ENCODE measurements at places on chromosomes 6 and 20.

- DNase-seq: no peak
Measured at GRCh38 chr6:155341130-155341828, 27.0 kb upstream of the TFB1M start.

GRCh38 chr6:117947234-117947633, 40.2 kb downstream of the SLC35F1 start:
- no peak for DNase-seq

DNA sequence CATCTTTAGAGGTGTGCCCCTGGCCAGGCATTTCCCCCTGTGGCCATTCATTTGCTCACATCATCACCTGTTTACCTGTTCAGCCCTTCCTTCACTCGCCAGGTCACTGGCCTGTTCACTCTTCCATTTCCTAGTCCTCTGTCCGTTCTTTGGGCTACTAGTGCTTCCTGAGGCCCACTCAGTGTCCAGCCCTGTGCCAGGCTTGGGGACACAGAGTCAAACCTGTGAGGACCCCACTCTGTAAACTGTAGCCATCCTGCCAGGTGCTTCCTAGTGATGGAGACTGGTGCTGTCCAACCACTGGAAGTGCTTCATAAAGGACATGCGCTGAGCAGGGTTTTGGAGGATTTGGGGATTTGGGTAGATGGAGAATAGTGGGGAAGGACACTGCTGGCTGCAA, 3.5 kb downstream of the DLGAP4 start:
- no peak for DNase-seq

DNA sequence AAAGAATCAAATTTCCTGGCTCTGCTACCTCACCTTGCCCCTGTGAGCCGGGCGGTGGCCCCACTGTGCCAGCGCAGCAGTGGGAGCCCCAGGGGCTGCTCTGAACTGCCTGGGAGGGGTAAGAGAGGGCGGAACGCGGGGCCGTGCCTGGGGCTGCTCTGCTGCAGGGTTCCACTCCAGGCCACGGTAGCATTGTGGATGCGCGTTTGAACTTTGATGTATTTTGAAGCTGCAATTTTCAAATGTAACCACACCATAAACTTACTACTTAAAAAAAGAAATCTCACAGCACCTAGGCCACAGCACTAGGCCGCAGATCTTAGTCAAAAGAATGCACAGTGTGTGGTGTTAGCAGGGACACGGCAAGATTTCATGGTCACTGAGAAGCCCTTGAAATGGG, 57.5 kb downstream of the PRDM1 start:
- no peak for DNase-seq

- no peak for DNase-seq
Measured at GRCh38 chr6:72290620-72291019, 331.2 kb upstream of the KCNQ5 start.

DNA sequence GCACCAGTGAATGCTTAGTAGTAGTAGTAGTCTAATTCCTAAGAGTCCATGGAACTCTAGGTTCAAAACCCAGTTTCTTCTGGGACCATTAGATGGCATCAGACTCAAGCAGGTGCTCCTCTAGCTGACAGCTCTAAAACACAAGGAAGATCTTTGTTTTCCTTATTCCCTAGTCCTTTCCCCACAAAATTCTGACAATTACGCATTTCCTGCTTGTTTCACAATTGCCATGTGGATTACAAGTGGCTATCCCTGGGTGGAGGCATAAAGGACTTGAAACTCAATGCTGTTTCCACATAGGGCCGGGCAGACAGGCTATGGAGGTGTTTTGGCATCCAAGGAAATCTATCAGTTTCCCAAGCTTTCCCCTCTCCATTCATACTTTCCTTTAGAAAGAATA, 9.2 kb upstream of the HLA-DOB start:
- peak; percentile 31 for DNase-seq

DNA sequence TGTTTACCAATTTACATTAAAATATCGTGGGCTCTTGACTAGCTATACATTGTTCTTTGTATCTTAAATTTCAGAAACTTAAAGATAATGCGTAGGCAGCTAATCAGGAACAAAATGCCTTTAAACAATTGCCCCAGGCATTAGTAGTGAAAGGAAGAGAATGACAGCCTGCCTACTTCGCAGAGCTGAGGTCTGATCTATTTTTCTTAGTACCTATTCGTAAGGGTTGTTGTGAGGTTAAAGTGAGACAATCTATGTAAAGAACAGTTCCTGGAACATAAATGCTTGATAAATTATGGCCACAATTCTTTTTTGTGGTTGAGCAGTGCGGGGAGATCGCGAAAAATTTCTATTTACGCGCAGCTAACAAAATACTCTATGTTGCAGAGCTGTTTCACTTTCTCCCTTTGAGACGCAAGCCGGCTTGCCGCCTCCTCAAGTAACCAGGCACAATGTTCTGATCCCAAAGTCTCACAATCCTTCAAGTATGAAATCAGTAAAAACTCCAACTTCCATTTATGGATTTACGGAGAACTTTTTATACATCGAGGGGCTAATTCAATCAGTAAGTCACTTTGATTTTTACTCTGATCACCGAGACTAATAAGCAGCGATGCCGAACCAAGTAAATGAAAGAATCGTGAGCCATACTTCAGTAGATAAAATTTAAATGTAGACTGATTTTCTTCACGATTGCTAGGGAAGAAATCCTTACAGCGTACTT, 878 bp upstream of the PNRC1 start:
- DNase-seq: peak; percentile 64

GRCh38 chr6:16740097-16740496, 21.2 kb downstream of the ATXN1 start:
- DNase-seq: no peak

DNA sequence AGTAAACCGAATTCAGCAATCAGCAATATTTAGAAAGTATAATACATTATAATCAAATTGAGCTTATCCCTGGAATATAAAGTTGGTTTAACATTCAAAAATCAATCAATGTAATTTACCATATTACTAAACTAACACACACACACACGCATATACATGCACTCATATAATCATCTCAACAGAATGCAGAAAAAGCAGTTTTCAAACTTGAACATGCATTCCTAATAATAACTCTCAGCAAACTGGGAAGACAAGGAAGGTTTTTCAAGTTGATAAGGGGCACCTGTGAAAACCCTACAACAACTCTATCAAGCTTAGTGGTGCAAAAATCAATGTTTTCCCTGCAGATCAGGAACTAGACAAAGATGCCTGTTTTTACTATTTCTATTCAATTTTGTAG, 4.7 kb downstream of the SIRPB2 start:
- no peak for DNase-seq

GRCh38 chr6:127458222-127458621, 967 bp downstream of the KIAA0408 start:
- DNase-seq: no peak

- no peak for DNase-seq
Measured at GRCh38 chr6:157813750-157814455, 9.1 kb upstream of the SNX9 start.

- no peak for DNase-seq
Measured at GRCh38 chr6:90297115-90297866, 648 bp upstream of the BACH2 start.

DNA sequence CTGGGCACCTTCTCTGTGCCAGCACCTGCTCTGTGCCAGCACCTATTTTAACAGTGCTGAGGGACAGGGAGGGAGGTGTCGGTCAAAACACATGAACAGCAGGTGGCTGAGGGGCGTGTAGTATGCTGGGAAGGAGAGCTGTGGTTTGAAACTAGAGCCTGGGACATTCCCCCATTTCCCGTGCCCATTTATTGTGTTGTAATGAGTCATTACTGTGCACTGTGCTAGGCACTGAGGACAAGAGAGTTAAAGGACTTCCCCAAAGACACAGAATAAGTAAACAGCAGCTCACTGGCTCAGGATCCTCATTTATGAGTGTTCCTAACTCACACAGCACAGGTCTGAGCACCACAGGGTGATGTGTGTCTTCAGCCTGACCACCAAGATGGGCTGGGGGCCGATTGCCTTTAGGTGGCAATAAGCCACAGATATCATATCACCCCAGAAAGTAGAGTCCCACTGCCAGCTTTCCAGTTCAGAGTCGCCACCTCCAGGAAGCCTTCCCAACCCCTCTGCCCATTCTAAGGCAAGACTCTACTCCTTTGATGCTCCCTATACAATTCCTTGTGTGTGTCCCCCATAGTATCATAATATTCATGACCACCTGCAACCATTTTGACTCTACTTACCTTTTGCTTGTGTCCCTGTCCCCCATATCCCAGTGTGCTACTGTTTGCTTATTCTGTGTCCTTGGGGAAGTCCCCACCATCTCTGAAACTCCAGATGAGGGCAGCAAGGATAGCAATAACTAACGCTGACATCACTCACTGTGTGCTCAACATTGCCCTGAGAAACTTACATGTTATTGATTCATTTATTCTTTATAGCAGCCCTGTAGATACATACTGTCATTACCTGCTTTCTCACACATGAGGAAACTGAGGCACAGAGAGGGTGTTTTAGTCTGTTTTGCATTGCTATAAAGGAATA, 87.3 kb downstream of the TOX2 start:
- no peak for DNase-seq

DNA sequence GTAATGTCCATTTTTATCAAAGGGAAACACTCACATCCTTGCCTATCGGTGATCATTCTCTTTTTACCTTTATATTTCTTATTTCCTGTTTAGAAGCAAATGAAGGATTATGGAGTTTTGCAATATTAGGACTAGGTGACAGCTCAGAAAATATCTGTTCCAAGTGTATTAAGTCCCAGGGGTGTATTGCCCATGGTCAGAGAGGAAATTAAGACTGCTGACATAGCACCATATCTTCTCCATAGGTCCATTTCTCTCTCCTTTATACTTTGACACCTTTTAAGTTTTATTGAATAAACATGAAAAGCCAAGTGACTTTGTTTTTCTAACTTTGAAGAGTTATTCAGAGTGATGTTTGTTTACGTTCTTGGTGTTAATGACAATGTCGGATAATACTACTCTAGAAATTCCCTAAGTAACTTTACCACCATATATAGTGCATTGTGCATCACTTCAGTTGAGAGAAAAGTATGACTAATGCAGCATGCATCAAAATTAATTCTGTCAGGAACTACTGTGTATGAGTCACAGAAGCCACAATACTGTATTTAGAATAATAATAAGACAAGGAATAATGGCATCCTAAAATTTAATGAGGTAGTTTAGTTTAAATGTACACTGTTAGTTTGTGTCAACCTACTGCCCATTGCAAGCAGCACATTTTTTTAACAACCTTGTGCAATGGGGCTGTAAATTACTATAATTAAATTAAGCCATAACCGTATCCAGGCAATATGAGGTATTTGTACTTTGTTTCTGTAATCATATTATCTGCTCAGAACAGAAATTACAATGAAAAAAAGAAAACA, 474.4 kb upstream of the RNF217 start:
- DNase-seq: no peak

GRCh38 chr6:128039543-128039942, 138.7 kb upstream of the THEMIS start:
- DNase-seq: no peak
